Fibroblast of villous mesenchyme (primary cell): ENCODE measurements at places on chromosomes 1 and 21.
A peak's percentile ranks its signal among the peaks of the same experiment; 100 is the strongest.

GRCh38 chr1:69055194-69055593, 512.5 kb upstream of the LRRC7 start:
- no peak for DNase-seq

DNA sequence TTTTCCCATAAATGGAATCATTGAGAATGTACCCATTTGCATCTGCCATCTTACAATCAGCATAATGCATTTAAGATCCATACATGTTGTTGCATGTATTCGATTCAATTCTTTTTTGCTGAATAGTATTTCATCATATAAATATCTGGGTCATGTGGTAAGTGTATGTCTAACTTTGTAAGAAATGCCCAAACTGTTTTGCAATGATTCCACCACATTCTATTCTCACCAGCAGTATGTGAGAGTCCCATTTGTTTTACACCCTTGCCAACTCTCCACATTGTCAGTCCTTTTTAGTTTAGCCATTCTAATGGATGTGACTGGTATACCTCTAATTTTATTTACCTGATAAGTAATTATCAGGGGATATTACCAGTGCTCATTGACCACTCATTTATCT, 115.8 kb upstream of the PBX1 start:
- DNase-seq, result peak; percentile 11

- DNase-seq, result no peak
These were observed 133.3 kb upstream of the SYT6 start for GRCh38 chr1:114286960-114287359.

- DNase-seq, result no peak
These were observed 15.1 kb downstream of the MCOLN3 start for GRCh38 chr1:85033221-85033620.

DNA sequence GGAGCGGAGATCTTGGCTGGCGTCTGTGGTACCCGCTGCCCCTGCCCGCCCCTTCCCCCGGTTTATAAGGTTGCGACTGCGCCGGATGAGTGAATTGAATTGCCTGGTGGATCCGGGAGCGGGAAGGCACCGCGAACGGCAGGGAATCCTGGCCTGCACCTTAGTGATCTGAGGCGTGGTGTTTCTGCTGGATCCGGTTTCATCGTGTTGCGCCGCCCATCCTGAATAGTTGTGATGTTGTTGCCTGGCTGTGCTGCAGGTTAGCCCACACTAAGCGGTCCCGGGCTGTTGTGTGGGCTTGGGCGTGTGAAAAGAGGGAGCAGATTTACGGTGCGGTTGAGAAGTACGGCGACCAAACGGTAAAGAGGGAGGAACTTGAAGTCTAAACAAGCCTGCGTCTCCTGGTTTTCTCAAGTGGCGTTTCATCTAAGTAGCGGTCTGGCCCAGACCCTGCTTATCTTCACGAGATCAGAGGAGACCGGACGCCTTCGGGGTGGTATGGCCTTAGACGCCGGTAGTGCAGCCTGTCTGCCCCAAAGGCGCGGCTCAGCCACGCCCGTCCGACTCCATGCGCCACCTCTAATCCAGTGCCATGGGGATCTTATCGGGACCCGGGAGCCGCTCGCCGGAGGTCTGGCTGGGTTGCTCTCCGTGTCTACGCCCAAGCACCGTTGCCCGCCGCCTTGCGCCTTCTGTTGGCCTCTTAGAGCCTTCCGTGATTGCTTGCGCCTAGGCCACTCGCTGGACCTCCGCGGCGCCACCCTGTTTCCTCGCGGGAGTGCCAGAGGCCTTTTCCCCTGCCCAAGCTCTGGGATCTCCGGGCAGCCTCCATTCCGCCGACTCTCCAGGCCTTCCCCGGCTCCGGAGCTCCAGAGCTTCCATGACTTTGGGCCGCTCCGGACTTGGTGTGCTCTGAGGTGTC, 87.5 kb upstream of the RHOU start:
- DNase-seq, result peak; percentile 53

GRCh38 chr1:211468595-211468994, 23.4 kb downstream of the RD3 start:
- DNase-seq, result no peak

DNA sequence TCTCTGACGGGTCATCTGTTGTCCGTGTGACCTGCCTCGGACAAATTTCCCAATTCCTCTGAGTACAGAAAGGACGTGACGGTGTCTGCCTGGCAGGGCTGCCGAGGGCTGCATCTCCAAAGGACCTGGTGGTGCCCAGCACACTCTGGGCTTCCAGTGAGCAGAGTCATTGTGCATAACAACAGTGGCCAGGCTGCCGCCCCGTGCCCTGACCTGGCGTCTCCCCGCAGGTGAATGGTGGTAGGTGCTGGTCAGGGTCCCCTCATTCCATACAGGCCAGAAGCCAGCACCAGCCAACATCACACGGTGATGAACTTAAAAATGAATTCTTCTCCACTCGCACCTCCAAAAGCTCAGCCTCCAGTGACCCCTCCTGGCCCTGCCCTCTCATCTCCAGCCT, 28.2 kb downstream of the PRDM16 start:
- DNase-seq, result no peak

- DNase-seq, result peak; percentile 24
These were observed 2.8 kb downstream of the SRARP start for GRCh38 chr1:16006552-16007485.

GRCh38 chr1:202029171-202029665, 18.8 kb downstream of the ELF3 start:
- DNase-seq, result peak; percentile 73

DNA sequence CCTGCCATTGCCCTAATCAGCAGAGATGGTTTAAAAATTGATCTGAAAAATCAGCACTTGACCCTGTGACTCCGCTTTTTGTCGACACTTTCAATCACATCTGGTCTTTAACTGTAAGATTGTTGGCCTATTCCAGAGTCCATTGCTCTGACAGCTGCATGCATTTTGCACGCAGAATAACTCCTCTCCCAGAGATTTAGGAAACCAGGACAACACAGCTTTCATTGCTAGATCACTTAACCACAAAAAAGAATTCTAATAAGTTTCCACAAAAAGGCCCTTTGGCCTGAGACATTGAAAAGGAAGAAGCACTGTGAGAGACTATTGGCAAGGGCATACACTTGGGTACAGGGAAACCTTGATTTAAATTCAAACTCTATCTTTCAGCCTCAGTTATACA, 373.1 kb downstream of the TGFB2 start:
- DNase-seq, result no peak

- DNase-seq, result peak; percentile 91
These were observed 5.5 kb upstream of the RNF223 start for GRCh38 chr1:1079408-1080121.

DNA sequence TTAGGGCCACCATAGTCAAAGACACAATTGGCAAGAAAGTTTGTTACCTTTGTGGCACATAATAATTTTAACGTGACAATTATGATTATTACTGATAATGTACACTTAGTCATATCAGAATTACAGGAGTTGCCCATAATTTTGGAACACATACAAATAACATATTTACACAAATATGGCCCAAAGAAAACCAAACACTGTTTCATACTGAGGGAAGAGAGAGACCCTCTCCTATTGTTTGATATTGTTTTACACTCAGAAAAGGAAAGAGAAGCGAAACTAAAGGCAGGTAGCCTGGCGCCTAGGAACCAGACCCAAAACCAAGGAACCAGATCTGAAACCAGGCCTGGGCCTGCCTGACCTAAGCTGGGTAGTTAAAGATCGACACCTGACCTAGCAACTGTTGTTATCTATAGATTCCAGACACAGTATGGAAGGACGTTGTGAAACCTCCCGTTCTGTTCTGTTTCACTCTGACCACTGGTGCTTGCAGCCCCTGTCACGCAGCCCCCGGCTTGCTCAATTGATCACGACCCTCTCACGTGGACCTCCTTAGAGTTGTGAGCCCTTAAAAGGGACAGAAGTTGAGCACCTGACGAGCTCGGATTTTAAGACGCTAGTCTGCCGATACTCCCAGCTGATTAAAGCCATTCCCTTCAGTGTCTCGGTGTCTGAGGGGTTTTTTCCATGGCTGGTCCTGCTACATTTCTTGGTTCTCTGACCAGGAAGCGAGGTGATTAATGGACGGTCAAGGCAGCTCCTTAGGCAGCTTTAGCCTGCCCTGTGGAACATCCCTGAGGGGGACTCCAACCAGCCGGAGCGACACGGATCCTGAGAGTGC, 27.9 kb downstream of the C1orf115 start:
- no peak for DNase-seq

GRCh38 chr1:41462680-41463004, 21.8 kb downstream of the EDN2 start:
- no peak for DNase-seq

DNA sequence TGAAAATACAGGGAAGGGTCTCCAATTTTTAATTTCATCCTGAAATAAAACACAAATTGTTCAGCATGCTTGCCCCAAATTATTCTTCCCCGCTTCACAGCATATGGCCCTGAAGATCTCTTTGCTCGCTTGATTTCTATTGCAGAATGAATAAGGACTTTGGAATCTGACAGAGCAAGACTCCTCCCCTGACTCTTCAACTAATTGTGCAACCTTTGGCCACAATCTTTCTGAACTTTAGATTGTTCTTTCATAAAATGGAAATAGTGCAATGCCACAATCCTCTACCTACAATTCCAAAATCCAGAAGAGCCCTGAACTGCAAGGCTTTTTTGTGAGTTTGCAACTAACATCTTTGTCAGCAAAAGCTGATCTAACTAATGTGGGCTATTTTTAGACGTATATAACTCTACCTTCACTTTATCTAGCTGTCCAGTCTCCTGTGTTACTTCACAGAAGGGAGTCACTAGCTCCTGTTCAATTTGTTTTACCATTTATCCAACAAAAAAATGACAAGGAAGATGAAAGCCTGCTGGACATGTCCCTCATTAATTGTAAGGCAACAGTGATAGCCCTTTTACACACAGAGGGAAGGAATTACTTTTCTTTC, 13.4 kb downstream of the RNASEL start:
- DNase-seq, result peak; percentile 75

- DNase-seq, result no peak
These were observed 8.4 kb downstream of the CFH start for GRCh38 chr1:196660272-196660671.

GRCh38 chr21:45938811-45939520, 42.6 kb upstream of the COL6A1 start:
- no peak for DNase-seq

- no peak for DNase-seq
These were observed 44.8 kb upstream of the ZNF326 start for GRCh38 chr1:89949991-89950624.

GRCh38 chr1:60059468-60059867, 14.1 kb downstream of the C1orf87 start:
- no peak for DNase-seq

- no peak for DNase-seq
These were observed 8.8 kb upstream of the SRP9 start for GRCh38 chr1:225768662-225769426.

DNA sequence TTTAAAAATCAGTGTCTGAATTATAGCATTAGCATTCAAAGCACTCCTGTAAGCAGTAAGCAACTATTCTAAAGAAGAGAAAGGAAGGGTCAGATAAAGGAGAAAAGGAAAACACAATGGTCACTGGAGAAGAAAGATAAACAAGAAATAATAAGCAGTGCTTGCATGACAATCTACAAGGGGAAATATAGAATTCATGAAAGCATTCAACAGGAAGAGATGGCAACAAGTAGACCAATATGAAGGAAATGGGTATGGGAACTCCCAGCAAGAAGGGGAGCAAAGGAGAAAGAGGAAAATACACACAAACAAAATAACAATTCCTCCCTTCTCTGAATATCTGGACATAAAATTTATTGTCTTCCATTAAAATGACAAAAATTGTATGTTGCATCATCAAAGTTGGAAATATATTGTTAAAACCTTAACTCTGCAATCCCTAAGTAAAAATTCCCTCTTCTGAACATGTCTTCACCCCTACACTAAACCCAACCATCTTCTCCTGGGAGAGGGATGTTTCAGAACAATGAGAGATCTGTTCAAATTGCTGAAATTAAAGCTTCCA, 206.3 kb upstream of the SAMSN1 start:
- DNase-seq, result no peak

GRCh38 chr1:154586641-154587040, 19.1 kb downstream of the CHRNB2 start:
- DNase-seq, result no peak

DNA sequence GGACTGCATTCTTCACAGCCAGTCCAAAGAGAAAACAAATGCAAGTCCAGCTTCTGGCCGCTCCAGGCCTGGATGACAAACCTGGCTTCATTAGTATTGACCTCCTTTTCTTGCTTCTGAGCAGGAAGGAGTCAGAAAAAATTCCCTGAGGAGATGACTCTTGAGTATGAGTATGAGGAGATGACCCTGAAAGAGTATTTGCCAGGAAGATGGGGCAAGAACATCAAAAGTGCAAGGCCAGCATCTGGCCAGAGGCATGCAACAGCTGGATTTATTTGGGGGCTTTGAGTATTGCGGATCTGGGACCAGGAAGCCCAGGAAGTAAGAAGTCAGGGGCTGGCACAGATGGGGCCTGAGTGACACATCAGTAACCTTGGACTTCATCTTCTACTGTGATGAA, 113.9 kb downstream of the GLIS1 start:
- peak; percentile 18 for DNase-seq

GRCh38 chr1:27563341-27563590, 40.7 kb downstream of the AHDC1 start:
- no peak for DNase-seq

GRCh38 chr1:212234431-212235395, 50.5 kb upstream of the PPP2R5A start:
- peak; percentile 93 for DNase-seq

GRCh38 chr1:27071049-27071416, 58.4 kb upstream of the TENT5B start:
- DNase-seq, result peak; percentile 42

GRCh38 chr21:33383056-33383888, 19.9 kb upstream of the IFNGR2 start:
- DNase-seq, result peak; percentile 95

- no peak for DNase-seq
These were observed 25.3 kb downstream of the KCNQ4 start for GRCh38 chr1:40808909-40809308.

DNA sequence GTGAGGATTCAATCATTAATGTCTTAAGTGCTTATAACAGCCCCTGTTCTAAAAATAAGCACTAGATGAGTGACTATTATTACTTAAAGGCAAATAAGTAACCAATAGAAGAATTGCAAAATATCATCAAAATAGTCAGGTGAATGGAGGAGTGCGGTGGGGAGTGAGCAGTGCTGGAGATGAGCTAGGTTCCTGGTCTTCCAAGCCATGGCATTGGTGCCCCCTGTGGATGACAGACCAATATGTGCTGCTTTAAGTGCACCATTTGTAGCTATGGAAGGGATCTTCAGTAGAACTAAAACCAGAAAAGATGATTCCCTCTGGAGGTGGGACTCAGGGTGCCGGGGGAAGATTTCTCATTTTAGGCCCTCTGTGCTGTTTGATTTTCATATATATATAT, 46.1 kb upstream of the SLC30A1 start:
- peak; percentile 70 for DNase-seq

GRCh38 chr1:172909606-172910326, 141.0 kb downstream of the TNFSF18 start:
- DNase-seq, result peak; percentile 99

DNA sequence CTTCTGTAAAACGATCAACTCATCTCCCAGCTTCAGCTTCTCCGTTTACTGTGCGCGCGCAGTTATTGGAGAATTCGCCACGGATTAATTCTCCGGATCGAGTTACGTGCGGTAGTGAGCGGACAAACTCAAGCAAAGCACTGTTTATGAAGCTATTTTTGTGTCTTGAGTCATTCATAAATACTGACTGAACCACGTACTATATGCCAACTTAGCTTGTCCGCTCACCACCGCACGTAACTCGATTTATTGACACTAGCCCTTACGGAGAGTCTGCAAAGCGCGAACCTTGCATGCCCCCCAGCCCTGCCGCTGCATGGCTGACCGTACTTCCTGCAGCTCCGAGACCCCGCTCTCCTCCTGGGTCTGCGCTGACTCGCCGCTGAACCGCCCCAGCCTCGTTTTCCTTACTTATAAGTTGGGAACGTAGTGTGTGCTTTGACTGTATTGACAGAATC, 773 bp downstream of the CHD1L start:
- DNase-seq, result no peak
